Right lung (tissue), 10 donors: ENCODE measurements at places on chromosomes 16 and 17.

GRCh38 chr16:23584186-23585076 lies 11.7 kb downstream of the NDUFAB1 start:
- no peak for DNase-seq

- no peak for DNase-seq
Measured at GRCh38 chr17:50586421-50587247, 26.1 kb downstream of the CACNA1G start.

- no peak for DNase-seq
Measured at GRCh38 chr16:53948734-53949430, 244.9 kb downstream of the FTO start.

DNA sequence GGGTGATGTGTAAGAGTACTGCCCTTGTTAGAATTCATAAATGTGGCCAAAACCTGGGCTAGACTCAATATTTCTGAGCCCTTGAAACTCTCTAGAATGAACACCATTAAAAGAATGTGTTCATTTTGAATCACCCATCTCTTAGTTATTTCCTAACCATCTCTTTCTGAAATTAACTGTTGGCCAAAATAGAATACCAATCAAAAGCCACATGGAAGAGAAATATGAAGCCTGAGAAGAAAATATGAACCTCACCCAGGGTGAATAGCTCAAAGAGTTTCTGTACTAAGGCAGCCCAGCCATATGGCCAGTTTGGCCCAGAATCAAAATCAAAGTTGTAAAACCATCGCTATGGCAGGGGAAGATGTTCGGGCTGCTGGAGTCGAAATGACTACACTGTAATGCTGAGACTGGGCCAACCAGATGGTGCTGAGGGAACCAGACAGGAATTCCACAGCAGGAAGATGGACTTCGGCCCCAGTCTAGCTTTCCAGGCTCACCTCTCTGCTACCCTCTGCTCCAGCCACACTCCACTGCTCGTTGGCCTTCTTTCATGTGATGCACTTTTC lies 154.3 kb upstream of the ZFHX3 start:
- DNase-seq, result no peak

DNA sequence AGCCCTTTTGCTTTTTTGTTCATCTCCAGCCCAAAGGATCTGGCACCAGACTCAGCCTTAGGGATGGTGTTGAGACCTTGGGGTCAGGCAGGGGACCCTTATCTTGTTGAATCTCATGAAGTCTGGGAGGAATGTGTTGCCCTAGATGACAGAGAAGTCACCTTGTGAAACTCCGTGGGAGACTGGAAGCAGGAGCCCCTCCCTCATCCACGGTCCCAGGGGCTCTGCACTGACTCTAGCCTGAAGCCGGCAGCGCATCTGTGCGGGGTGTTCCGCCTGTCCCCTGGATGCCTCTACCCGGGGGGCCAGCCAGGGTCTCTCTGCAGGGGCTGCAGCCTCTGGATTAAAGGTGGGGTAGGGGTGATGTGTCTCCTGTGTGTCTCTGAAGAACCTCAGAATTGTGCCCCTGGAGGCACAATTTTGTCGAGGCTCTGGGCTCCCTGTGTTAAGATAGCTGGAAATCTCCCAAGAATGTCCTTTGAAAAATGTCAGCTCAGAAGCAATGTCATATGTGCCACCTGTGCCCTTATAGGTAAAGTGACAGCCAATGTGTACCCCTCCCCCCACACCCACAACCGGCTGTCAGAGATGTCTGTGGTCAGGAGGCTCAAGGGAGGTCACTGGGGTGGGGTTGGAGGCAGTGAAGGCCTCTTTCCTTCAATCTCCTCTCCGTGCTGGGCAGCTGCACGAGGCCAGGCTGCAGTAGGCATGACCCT lies 32.1 kb upstream of the CDC42EP4 start:
- no peak for DNase-seq

DNA sequence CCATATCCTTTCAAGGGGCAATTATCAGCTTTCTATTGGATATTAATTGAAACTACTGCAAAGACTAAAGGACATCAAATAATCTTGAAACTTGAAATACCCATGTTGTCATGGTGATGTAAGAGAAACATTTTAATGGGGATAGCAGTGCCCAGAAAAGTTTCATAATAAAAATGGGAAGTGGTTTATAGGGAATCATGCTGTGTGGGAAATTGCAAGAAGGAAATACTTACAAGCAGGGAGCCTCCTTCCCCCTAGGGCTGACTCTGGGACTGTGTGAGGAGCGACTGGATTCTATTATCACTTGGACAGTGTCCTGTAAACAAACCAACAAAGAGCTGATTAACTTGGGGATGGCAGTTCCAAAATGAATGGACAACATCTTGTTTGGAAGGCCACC lies 1393.1 kb upstream of the GOT2 start:
- DNase-seq, result peak; percentile 8

- DNase-seq, result no peak
Measured at GRCh38 chr17:41334385-41335305, 16.0 kb downstream of the KRT33A start.

GRCh38 chr17:17421346-17422216 lies 55.2 kb upstream of the MED9 start:
- no peak for DNase-seq

DNA sequence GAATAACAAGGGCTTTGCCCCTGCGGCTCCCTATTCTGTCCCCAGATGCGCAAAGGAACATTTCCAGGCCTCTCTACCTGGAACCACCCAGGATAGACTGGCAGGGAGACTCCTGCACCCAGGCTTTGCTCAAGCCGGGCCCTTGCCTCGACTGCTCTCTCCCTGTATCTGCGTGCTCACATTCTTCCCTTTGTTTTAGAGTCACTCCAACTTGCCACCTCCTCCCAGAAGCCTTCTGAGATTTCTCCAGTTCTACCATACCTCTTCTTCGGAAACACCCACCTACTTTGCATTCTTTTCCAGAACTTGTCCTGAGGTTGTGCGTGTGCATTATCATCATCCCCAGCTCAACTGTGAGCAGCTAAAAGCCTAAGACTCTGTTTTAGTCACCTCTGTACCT lies 3.0 kb downstream of the CES5A start:
- no peak for DNase-seq

DNA sequence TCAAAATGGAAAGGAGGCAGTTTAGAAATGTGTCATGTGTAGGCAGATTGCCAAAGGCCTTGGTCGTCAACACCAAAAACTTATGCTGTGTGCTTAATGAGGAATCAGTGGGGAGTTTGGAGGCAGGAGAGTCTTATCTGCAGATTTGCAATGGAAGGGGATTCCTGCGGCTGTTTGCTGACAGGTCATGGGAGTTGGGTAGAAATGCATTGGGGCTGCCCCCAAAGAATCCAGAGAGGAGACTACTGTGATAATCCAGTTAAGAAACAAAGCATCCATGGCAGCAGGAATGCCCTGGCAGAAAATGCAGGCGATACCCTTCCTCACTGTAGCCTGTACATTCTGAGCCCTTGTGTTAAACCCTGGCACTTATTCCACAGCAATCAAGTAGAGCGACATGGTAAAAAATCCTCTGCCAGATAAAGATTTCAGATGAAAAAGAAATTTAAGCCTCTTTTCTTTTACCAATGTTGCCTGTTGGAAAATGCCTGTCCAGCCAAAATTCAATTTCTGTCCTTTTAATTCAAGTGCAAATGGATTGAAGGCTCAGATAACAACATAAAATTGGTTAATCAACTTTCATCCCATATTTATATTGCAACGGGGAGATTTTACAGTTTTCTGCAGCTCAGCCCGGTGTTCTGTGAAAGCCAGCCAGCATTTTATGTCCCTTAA lies 491.0 kb upstream of the CDH5 start:
- DNase-seq, result no peak

- DNase-seq, result no peak
Measured at GRCh38 chr17:74663561-74663960, 40.0 kb upstream of the CD300E start.

- no peak for DNase-seq
Measured at GRCh38 chr17:40181205-40181604, 3.9 kb downstream of the RAPGEFL1 start.

DNA sequence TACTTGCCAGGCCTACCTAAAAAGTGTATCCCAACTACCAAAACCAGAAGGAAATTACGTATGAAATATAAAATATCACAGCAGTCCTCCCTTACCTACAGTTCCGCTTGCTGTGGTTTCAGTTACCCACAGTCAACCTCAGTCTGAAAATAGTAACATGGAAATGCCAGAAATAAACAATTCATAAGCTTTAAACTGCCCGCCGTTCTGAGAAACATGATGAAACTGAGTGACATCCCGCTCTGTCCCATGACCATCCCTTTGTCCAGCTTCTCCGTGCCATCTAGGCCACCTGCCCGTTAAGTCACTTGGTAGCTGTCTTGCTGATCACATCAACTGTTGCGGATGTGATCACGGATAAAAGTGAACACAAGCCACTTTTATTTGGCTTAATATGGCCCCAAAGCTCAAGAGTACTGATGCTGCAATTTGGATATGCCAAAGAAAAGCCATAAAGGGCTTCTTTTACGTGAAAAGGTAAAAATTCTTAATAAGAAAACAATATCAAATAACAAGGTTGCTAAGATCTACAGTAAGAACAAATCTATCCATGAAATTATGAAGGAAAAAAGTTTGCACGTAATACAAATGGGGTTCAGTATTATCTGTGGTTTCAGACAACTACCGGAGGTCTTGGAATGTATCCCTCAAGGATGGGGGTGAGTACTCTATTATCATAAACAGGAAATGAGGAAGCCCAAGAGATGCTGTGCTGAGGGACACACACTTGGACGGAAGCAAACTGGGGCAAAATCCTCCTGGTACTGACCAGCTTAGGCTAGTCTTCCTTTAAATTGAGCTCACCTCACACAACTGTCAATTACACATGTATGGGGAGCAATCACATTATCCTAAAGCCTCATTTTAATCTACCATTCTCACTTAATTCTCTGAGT lies 8.2 kb downstream of the USP22 start:
- DNase-seq, result no peak

GRCh38 chr17:79019632-79020584 lies 4.1 kb upstream of the C1QTNF1 start:
- DNase-seq, result no peak

DNA sequence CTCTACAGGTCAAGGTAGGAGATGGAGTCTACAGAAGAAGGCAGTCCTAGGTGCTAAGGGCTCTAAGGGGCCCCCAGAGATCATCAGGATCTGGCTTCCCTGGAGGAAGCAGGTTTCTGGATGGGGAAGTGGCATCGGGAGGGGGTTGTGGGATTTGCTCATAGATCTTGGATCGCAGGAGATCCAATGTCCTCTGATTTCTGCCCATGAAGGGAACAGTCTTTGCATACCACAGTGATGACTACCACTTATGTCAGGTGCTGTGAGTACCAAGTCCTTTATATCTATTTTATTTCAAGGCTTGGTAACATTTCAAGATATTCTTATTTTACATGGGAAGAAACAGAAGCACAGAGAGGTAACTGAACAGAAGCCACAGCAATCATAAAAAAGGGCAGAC lies 164.0 kb downstream of the RGS9 start:
- DNase-seq, result no peak

DNA sequence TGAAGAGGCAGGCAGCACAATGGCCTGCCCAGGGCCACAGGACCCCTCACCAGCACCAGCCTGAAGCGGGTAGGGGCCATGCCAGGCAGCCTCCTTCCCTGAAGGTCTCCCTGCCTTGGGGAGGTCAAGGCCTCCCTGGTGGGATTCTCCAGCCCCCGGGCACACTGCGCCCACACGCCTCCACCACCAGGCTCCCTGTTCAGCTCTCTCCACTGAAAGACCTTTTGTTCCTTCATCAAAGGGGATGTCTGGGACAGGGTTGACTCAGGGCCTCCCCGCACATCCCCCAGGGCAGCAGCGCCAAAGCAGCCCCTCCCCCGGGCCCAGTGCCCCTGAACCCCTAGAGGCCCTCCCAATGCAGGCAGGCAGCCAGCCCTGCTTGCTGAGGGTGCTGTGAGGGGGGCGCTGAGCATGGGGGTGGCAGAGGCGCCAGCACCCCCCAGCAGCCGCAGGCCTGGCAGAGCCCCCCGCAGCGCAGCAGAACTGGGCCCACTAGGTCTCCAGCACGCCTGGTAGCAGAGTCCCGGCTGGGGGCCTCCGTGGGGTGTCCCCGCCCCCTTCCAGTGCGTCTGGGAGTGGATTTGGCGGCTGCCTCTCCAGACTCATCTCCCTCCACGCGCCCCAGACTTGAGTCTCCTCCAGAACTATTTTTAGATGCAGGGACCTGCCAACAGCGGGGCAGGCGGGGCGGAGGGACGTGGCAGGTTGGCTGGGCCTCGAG lies 13.1 kb downstream of the BCAR1 start:
- peak; percentile 81 for DNase-seq

DNA sequence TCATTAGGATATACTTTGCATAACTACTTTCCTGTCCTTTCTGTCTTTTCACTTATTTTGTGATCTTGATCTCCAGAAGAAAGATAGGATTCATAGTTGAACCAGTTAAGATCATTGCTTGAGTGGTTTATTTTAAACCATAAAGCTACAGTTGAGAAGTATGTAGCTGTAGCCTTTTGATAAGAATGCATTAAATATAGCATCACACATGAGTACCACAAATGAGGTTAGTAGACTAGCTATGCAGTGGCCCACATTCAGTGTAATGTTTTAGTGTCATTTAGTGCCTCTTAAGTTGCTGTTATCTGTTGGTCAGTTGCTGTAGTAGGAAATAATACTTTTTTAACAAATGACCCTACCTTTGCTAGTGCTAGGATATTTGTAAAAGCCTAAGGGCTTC lies 1.3 kb downstream of the NLK start:
- DNase-seq, result no peak
